ENCODE measurements at places on chromosomes 5 and 9.

DNA sequence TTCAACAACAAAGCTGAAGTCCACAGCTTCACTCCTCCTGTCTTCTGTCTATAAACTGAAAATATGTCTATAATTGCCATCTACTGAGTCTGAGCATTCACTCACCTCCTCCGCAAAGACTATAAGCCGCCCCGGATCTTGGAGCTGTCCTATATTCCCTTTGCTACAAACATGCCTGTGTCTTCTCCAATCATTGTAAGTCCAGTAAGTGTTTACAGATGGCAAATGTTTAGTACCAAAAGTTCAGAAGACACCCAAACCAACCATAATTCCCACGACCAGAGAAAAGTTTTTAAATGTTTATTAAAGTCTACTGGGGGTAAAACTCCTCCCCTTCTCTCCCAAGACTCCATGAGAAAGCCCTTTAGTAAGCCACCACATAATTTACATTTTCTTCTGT lies 80.9 kb downstream of the EBF1 start:
- DNase-seq: no peak

DNA sequence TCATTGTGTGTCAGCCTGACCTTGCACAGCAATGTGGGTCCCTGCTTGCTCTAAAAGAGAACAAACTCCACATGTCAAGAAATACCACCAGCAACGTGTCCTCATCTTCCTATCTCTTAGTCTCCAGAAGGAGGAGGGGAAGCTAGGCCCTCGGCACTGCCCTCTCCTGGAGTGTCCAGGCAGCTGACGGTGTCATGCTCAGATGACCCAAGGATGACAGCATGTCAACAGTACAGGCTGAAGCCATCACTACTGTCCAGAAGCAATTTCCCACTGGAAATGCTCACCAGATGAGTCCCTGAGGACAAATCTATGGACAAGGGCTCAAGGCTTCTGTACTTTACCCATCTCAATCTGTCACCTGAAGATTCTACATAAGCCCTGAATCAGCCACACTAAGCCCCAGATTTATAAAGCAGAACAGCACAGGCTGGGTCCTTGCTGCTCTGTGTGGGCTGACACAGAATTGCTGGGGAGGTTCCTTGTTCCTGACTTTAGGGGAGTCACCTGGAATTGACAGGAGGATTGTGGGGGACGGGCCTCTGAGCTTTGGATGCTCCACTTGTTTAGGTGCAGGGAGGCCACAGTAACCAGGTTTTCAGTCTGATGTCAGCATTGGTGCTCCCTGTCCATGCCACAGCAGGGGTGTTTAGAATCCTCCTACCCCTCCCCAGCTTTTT lies 210.2 kb downstream of the DAB2IP start:
- DNase-seq: peak; percentile 61

DNA sequence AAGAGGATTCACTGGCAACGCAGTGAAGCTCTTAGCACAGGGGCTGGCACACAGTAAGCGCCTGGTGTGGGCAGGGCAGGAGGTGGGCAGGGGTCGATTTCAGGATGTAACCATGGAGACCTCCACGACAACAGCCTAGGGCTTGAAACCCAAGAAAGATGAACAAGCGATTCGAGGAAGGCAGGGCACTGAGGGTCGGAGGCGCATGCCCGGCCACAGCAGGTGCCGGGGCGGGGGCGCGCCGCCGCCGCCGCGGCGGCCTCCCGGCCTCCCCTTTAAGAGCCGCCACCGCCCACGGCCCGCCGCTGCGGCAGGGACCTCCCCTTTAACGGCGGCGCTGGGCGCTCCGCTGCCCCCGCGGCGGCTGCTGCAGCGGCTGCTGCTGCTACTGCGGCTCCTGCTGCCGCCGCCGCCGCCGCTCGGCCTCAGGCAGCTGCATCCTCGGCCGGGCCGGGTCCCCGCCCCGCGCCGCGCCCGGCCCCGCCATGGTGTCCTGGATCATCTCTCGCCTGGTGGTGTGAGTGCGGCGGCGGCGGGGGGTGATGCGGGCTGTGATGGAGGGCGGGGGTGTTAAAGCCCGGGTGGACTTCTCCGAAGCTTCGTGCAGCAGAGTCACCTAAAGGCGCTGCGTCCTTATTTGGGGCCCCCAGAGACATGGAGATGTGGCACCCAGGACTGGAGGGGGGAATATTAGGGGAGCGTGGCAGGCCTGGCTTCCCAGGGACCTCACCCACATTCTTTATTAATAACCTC lies at the start of gene REEP2:
REEP2 (plus strand) TSS at position 334 of the 753 bp plus-strand sequence; CDS start at position 486, 152 bp downstream.
- peak; percentile 82 for DNase-seq

DNA sequence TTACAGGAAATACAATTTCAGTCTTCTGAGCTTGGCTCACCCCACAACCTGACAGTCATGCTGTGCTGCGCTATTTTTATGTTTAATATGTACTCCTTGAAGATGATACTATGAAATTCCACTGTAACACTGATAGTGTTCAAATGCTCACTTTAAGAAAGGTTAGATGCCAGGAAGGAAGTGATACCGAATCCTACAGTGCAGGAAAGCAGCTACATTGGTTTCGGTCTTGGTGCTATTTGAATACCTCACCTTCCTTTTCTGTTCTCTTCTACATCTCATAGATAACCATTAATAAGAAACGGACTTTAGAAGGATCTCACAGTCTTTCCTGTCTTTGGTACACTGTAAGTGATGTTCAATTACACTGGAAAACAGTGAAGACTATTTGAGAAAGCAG lies 117.6 kb downstream of the SEMA5A start:
- no peak for DNase-seq

DNA sequence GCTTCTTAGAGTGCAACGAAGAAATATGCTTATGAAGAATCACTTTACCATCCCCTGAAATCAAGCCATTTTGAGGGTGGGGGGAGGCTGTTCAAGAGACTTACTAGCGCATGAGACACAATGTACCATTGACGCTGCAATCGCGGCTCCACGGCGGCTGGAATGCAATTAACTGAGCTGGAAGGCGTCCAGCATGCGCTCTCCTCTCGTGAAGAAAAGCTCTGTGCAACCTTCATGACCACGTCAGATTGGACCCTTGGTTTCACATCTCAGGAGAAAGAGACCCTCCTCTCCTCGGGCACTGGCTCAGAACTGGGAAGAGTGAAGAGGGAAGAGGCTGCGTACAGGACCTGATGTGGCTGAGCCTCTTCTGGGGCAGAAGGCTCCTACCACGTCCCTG lies 138.5 kb upstream of the IRX2 start:
- DNase-seq: no peak

DNA sequence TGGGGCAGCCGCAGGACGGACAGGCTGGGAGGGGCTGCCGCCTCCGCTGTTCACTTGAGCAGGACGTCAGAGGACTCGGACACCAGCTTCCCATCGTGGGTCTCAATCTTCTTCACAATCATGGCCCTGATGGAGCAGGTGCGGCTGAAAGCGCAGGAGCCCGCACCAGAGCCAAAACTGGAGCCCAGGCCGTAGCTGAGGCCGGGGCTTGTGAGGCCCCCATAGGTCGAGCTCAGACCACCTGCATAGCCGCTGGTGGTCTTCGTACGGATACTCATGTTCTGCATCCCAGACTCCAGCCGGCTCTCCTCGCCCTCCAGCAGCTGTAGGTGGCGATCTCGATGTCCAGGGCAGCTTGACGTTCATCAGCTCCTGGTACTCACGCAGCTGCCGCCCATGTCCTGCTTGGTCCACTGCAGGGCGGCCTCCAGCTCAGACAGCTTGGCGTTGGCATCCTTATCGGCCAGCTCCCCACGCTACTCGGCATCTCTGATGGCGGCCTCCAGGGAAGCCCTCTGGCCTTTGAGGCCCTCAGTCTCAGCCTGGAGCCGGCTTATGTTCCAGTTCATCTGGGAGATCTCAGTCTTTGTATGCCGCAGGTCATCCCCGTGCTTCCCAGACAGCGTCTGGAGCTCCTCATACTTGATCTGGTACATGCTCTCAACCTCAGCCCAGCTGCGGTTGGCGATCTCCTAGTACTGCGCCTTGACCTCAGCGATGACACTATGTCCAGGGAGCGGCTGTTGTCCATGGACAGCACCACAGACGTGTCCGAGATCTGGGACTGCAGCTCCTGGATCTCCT lies 43.7 kb upstream of the DEPDC1B start:
- DNase-seq: no peak

GRCh38 chr5:124908581-124909451 lies 162.4 kb upstream of the ZNF608 start:
- no peak for DNase-seq

DNA sequence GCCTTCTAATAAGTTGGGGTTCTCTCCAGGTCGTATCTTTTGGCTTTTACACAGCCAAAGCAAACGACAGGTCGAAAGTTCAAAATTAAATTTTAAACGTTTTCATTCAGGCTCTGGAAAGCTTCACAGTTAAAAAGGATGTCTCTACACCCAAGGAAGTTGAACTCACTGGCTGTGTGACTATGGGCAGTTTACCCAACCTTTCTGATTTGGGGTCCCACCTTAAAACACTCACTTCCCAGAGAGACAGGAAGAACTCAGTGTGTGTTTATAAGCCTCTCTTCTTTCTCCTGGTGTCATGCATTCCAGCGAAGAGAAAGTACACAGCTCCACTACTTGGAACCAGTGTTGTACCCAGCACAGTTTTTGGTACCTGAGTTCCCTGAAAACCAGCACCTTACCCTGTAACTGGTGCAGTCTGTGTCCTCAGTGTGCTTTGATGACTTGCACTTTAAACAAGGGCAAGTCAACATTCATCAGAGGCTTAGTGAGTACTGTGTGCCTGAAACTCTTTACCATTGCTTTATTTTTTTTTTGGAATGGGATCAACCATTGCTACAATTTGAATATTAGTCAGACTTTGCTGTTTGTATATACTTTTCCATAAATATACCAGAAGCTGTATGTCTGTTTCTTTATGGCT lies 1.7 kb downstream of the SRD5A1 start:
- DNase-seq: no peak

GRCh38 chr9:20095430-20096092 lies 306.7 kb upstream of the SLC24A2 start:
- no peak for DNase-seq

GRCh38 chr9:89807682-89808075 lies 202.9 kb downstream of the GADD45G start:
- no peak for DNase-seq

DNA sequence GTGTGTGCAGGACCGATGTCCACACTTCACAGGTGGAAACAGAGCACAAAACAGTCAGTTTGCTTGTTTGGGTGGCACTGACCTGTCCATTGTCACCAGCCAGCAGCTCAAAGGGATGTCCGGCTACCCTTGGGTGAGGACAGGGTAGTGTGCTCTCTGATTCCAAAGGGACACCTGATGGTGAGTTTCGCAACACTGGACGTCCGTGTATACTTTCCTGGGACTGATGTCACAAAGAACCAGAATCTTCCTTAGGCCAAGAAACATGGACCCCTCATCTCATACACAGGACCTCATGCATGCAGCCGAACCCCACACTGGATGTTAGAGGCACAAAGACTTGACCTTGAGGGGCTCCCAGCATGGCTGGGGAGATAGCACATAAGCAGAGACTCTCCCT lies 22.2 kb upstream of the CPLX2 start:
- DNase-seq: no peak

DNA sequence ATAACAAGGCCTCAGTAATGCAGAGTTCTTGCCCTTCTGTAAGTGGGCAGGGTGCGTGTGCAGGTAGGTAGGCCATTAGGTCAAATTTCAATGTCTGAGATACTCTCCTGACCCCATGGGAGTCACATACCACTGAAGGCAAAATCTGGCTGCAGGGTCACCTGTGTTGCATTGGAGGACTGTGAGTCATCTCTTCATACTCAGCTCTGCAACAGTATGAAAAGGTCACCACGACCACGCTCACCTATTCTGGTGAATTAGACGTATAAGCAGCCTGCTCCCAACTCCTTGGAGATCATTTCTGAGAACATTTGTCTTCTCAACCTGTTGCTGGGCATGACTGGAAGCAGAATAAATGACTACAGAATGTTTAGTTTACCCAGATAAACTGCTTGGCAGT lies 599.8 kb downstream of the PDE4D start:
- no peak for DNase-seq

GRCh38 chr9:92180669-92181181 lies 65.5 kb upstream of the SPTLC1 start:
- no peak for DNase-seq

DNA sequence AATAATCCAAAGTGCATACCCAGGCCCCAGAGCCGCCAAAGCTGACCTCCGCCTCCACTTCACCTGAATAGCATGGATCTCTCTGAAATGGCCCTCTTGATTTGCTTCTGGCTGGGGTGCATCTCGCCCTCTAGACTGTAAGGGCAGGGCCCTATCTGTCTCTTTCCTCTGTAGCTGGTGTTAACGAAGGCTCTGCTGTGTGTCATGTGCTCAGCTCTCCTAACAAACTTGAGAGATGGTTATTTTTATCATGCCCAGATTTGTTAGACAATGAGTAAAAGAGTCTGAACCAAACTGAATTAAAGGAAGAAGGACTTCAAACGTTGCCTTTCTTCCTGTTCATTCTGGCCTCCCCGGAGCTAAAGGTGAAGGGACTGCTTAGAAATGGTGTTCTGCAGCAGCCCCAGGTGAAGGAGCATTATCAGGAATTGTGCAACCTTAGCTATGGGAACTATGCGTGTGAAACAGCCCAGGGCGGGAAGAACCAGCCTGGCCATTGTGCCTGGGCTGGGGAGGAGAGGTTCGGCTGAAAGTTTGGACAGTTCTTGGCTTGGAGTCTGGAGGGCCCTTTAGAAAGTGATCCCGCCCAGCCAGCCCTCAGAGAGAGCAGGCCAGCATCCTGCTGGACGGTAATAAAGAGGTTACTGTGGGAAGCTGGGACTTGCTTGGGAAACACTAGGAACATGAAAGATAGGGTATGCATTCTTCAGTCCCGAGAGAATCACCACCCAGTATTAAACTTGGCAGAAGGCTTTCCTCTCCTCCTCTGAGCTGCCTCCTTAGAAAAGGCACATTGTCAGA lies 73.5 kb downstream of the WWC1 start:
- no peak for DNase-seq

GRCh38 chr5:139205586-139205985 lies 7.4 kb upstream of the SIL1 start:
- DNase-seq: no peak

DNA sequence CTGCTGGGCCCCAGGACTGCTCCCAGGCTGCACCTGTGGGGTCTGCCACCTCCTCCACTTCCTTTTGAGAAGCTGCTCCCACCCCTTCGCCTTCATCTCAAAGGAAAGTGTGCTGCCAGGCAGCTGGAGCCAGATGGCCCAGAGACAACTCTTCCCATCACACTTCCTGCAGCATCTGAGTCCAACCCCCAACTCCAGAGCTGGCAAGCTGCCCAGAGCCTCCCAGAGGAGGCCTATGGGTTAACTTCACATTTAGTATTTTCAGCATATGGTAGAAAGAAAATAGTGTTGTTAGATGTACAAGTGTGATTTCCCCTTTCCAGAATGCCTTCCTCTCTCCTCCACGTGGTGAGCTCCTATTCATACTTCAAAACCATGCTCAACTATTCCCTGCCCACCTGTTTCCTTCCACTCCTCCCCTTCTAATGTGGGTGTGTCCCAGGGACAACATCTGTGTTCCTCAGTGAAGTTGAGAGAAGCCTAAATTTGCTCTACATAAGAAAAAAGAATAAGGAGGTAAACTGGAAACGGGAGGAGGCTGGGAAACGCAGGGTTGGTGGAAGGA lies 38.6 kb upstream of the KCNMB1 start:
- no peak for DNase-seq
